ENCODE measurements at places on chromosomes 5 and 9. TPM values are rescaled to one million over a fixed set of nuclear protein-coding genes. Genes with fewer than 3 reads are reported as not detected.

- no peak for DNase-seq
Observed at GRCh38 chr9:16530669-16531642, 339.5 kb downstream of the BNC2 start.

Gene NOXA1
- 15.3 TPM for total RNA-seq

Gene GMCL2
- total RNA-seq: not detected

- DNase-seq: no peak
Observed at GRCh38 chr5:157487358-157487757, 27.3 kb downstream of the NIPAL4 start.

Data from progenitor cell of endocrine pancreas (in vitro differentiated cells).